Neural crest cell (in vitro differentiated cells): ENCODE measurements at places on chromosomes 13 and 19.
A peak's percentile ranks its signal among the peaks of the same experiment; 100 is the strongest.

DNA sequence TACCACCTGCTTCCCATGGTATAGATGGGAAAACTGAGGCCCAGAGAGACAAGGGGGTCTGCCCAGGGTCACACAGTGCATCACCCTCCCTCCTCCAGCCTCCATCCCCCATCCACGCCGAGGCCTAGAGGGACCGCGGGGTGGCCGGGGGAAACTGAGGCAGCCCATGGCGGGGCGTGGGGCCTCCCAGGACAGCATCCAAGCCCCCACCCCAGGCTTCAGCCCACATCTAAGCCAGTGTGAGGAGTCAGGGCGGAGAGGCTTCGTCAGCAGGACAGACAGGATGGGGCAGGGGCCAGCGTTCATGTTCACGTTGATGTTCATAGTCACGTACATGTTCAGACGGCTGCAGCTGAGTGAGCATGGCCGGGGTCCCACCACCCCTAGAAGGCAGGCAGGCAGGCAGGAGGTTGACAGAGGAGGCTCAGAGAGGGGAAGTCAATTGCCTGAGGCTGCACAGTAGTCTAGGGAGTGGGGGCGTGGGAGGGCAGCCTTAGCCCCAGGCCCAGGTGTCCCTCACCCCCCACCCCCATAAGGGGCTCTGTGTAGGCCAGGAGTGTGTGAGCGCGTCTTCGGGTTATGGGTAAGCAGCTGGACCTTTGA lies 23.3 kb downstream of the SMIM24 start:
- no peak for DNase-seq

GRCh38 chr19:18424890-18425514 lies 5.8 kb downstream of the SSBP4 start:
- DNase-seq: no peak

DNA sequence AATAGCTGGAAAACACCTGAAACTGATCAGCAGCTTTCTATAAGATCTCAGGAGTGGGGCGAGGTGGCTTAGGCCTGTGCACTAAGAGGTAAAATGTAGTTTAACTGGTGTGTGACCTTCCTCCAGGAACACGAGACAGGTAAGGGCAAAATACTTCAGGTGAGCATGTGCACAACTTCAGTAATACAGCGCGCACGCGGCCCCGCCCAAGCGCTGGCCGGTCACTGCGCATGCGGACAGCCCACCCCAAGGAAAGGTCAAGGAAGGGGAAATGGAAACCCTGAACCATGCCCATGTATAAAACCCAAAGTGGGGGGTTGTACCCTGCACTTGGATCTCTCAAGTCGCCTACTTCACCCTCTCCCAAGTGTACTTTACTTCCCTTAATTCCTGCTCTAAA lies 49.4 kb upstream of the ARHGEF7 start:
- DNase-seq: no peak

- no peak for DNase-seq
These were observed 33.0 kb downstream of the USP12 start for GRCh38 chr13:27138457-27139093.

DNA sequence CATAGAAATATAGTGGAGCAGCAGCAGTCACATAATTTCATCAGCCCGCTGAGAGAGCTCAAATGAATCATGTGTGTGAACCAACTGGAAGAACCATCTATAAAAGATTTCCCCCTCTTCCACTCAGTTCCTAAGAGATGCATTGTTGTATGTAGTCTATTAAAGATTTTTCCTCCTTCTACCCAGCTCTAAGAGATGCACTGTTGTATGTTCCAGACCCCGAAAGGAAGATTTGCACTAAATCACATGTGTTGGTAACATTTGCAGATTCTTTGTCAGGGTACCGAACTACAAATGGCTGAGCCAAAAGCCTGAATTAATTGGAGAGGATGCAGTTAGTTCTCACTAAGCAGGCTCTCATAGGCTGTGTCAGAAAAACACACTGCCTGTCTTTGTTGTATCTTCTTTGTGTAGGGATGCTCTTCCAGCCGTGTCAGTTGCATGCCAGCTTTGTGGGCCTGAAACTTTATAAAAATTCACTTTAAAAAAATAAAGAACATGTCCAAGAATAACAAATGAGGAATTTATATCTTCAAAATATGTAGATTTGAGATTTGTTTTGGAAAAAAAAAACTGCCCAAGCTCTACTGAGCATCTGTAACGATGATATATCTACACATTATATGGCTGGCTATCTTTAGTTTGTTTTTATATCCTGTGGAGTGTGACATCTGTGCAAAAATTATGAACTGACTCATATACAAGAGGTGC lies 223.1 kb downstream of the MZT1 start:
- no peak for DNase-seq

GRCh38 chr19:6271721-6272410 lies 7.9 kb downstream of the MLLT1 start:
- DNase-seq: no peak

DNA sequence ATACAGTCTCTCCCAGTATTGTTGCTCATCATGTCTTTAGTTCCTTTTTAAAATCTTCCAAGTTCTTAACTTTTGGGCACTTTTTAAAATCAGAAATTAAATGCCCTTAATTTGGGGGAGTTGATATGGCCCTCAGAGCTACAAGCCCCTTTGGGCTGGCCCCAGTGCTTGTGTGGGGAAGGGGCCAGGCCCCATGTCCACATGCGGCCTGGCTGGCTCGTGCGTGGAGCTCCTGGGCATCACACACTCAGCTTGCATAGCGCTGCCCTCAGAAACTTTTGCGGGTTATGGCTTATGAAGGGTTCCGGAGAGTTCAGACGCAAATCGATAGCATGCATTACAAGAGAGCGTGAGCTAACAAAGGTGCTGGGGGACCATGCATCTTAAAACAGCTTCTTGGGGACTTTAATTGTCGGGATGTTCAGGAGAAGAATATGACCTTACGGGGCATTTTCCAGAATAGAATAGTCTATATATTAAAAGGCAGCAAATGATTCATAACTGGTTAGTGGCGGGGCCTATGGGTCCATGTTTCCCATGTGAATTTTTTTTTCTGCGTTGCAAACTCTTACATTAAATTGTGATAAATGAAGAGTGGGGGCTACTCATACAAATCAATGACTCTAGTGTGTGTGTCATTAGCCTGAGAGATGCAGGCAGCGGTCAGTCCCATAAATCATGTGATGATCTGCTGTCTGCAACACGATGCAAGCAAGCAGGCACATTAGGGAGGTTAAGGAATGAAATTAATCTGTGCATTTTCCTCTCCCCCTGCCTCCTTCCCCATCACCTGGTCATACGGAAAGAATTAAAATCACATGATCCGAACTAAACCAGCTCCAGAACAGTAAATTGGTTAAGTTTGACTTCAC lies 185.8 kb upstream of the TSHZ3 start:
- no peak for DNase-seq

DNA sequence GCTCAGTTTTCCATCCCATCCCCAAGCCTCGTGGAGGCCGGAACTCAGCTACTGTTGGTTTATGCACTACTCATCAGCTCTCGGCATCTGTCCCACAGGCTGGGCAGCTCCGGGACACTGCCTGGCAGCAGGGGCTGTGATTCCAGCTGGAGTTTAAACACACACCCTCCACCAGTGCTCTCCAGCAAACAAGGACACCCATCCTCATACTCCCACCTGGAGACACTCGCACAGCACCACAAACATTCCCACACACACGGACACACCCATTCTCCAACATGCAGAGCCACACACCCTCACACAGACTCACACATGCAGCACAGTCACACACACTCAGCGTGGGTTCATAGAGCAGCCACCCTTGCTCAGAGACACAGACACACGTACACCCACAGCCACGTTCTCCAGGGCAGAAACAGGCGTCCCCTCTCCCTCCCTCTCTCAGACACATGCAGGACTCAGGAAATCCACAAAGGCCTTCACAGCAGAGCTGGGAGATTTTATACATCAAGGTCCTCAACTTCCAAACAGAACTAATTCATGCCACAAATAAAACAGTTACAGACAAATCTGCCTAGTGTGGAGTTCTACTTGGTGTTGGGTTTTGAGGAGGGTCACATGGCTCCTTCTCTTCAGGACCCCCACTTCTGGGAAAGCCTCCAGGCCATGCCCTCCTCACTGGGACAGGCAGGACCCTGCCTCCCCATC lies 785.4 kb downstream of the UQCRFS1 start:
- no peak for DNase-seq

DNA sequence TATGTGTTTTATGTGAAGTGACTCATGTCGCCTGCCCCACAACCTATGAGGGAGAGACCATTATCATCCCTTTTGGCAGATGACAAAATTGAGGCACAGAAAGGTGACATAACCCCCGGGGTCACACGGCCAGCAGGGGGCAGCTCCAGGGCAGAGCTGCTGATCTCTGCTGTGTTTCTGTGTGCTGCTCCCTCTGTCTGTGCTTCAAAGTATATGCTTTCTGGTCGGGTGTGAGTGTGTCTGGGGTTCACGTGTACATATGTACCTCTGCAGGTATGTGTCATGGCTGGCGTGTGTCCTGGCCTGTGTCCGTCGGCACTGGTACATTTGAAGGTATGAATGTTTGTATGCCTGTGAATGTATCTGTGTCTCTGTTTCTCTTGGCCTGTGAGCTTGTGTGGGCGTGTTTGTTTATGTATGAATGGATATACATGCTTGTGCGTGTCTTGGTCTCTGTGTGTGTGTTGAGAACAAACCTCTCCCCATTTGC lies 7.1 kb downstream of the LIPE start:
- no peak for DNase-seq

GRCh38 chr19:16901491-16902175 lies 12.8 kb downstream of the F2RL3 start:
- no peak for DNase-seq

DNA sequence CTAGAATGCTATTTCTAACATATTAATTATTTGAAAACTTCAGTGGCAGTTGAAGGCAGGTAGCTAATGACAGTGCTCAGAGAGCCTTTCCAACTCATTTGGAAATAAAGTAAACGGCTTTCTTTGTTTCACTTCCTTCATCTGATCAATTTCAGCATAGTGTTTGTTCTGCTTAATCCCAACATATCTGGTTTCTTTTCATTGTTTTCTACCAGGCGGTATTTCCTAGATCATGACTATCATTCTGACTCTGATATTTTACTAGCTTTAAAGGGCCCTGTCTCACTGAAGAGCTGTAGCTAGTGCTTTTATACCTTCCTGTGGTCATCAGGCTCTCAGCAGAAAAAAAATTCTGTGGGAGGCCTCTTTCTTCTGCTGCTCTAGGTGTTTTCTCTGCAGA lies 178.6 kb downstream of the RBM26 start:
- no peak for DNase-seq

DNA sequence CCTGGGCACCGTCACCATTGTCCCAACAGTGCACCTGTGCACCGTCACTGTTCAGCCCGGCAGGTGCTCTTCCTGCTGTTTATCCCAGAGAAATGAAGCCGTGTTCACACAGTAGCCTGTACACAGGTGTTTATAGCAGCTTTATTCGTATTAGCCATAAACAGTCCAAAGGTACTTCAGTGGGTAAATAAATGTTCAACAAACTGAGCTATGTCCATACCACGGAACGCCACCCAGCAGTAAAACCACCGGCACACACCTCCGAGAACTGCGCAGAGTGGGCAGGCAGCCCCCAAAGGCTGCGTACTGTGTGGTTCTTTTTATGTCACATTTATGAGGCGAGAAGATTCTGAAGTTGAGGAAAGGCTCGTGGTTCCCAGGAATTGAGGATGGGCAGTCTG lies 44.9 kb upstream of the DCUN1D2 start:
- no peak for DNase-seq

DNA sequence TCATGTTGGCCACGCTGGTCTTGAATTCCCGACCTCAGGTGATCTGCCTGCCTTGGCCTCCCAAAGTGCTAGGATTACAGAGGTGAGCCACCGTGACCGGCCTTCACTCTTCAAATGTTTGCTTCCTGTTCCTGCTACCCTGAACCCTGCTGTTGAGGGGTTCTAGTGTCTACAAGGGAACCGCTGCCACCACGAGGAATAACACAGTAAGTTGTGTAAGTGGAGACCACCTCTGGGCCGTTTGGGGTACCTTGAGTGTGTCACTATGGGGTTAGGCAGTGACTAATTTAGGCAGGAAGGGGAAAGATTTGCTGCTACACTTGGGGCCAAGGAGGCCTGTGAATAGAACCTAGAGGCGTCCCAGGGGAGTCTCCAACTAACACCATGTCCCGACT lies 2.2 kb upstream of the MYADM start:
- no peak for DNase-seq

- DNase-seq: no peak
These were observed 661.0 kb downstream of the SLITRK1 start for GRCh38 chr13:83221256-83221655.

DNA sequence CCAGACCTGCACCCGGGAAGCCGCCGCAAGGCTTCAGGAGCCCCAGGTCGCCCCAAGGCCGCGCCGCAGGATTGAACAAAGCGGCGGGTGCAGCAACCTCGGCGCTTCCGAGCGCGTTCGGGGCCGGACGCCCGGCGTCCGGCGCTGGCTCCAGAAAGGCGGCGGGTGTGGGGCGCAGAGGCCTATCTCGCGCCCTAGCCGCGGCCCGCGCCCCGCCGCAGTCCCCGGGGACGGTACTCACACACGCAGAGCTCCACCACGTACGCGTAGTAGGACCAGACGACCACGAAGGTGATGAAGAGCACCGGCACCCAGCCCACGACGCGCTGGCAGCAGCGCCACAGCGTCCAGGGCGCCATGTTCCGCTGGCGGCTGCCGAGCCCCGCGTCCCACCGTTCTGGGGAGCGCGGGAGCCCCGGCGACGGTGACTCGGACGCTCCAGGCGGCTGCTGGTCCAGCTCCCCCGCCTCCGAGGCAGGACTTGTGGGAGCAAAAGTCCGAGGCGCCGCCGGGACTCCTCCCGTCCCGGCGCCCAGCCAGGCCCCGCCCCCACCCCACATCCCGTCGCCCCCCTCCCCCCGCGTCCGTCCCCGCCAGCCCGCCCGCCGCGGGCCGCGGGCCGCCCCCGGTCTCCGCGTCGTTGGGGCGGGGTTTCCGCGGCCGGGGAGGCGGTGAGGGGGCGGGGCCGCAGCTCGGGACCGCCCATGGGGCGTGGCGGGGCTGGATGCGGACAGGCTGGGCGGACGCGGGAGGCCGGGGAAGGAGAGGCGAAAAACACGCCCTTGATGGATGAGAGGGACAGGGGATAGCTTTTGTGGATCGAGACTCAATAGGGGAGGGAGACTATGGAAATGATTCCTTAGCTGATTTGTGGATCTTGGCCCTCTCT lies at the start of gene ZDHHC20:
Gene ZDHHC20, minus strand, starts transcription at position 491 of the 889 bp plus-strand sequence. Its CDS starts 132 bp downstream, at position 359.
- peak; percentile 94 for DNase-seq
